ENCODE measurements at places on chromosomes 7 and 10.

GRCh38 chr7:132859199-132859598, 222.7 kb downstream of the CHCHD3 start:
- no peak for DNase-seq

DNA sequence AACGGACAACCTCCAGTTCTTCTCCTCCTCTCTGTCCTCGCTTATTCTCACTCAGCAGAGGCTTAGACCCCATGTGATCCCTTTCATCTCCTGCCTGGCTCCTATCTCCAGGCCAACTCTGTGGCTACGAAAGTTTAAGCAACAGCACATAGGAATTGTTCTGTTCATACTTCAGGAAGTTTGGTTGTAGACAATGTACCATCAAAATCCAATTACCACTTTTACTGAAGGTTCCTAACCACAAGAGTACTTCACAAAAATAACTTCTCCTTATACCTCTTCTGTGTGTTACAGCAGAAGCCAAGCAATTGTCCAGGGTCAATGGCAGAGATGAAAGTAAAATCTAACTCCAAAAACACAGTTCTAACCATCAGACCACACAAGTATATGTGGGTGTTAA, 80.0 kb downstream of the SLC25A13 start:
- DNase-seq = no peak

GRCh38 chr7:100484673-100485045, 932 bp downstream of the NYAP1 start:
- DNase-seq = no peak

- DNase-seq = no peak
Observed at GRCh38 chr10:117553815-117554172, 11.2 kb downstream of the EMX2 start.

DNA sequence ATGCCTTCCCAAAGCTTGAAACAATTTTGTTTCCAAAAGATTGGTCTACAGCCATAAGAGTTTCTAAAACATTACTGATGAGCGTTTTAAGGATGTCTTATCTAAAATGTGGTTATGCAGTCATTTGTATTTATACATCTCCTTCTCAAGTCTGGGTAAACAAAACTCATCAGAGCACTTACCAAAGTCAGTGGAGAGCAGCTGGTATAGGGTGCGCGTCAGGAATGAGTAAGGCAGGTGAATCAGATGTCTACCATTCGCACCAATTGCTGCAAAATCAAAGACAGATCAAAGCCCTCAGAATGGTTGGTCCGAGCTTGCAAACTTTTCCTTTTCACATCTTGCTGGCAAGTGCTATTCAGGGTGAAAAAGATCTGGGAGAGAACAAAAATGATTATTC, 65.6 kb upstream of the FAM171A1 start:
- DNase-seq = no peak

DNA sequence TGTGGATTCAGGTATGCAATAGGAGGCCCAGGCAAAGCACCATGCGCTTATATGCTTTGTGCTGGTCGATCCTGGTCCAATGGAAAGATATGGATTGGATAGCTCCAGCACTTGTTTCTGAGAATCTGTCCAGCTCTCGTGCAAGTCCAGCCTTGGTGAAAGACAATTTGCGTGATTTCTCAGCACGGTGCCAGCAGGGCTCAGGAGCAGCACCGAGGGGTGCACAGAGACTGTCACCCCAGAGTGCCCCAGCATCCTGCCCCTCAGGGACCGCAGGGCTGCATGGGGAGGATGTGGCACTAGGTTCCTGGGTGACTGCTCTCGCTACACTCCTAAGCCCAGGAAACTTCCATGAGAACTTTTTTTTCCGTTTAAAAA, 225.2 kb downstream of the WDR37 start:
- DNase-seq = no peak

DNA sequence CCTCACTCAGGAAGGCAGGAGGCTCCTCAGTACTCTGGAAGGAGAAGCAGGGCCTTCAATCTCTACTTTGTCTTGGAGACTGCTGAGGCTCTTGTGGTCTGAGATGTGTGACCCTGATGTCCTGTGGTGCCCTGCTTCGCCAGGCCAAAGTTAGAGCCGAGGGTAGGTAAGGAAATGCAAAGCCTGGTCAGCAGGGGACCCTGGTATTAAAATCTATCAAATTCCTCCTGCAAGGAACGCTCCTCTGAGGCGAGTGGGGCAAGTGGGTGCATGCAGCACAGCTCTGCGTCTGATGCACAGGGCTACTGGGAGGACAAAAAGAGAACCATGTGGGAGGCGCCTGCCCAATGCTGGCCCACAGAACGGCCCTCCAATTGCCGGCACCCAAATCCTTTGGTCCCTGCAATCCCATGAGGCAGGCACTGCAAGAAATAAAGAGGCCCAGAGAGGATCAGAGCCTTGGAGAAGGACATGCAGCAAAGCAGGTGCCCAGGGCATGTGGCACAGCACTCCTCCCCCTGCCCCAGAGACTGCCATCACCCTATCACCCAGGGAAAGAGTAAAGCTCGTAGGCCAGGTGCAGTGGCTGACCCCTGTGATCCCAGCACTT, 23.1 kb upstream of the ZMIZ1 start:
- no peak for DNase-seq

DNA sequence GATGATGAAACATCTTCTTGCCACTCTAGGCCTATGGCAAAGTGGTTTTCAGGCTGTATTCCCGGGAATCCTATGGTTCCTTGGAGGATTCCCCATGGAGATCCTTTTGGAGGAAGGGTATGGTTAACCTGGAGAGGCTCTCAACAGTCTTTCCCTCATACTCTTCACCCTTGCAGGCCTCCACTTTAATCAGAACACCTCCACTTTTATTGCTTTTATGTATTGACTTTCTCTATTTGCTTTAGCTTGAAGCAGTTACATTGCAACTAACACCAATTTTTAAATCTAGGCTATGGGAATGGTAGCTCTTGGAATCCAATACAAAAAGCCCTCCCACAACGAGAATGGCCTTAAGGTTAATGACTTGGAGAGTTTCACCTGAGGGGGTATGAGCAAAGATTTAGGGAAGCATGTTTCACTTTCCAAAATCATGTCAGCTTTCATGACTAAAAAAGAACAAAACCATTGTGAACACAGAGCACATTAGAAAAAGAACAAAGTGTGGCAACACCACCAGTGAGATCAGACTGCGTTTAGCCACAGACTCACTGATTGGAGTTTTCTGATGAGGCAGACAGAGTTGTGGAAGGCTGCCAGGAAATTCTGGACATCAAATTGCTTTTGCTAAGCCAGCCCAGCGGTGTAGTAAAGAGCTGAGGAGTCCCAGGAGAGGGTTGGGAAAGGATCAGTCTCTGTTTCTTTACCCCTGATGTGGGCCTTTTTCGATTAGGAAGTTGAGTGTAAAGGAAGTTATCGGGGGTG, 130.4 kb upstream of the BMPER start:
- DNase-seq = peak; percentile 21

DNA sequence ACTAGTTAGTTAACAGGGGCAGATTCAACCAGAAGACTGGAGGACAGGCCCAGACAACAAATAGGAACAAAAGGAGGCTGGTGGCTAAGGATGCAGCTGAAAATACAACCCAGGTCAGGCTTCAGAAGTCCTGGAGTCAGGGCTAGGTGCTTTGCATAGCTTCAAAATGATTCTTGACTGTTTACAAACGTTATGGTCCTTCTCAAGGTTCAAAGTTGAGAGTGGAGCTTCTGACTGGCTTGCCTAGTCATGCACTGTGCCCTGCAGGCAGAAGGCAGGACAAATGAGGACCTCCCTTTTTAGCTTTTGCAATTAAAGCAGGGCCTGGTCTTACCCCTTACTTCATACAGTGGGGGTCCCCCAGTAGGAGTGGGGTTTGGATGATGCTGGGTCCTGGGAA, 4.4 kb upstream of the CDH23 start:
- no peak for DNase-seq

DNA sequence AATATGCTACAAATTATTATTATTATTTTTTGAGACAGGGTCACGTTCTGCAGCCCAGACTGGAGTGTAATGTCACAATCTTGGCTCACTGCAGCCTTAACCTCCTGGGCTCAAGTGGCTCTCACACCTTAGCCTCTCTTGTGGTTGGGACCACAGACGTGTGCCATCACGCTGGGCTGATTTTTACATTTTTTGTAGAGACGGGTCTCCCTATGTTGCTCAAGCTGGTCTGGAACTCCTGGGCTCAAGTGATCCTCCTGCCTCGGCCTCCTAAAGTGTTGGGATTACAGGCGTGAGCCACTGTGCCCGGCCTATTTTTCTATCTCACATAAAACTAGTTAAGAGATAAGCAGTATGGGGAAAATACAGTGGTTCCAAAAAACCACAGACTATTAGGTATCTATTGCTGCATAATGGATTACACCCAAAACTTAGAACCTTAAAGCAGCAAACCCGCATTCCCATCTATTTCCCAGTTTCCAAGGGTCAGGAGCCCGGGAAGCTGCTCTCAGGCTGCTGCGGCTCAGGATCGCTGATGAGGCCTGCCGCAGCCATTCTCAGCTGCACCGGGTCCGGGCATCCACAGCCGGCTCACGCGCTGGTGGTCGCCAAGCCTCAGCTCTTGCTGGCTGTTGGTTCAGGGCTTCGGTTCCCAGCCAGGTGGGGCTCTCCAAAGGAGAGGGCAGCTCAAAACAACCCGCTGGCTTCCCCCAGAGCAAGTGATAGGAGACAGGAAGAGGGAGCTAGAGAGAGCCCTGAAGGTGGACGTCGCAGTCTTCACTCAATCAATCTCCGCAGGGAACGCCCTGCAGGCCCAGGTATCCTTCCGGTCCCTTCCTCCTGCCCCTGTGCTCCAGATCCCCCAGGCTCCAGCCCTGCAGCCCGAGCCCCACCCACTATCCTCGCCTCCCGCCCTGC, 128.2 kb downstream of the UBE2H start:
- no peak for DNase-seq

DNA sequence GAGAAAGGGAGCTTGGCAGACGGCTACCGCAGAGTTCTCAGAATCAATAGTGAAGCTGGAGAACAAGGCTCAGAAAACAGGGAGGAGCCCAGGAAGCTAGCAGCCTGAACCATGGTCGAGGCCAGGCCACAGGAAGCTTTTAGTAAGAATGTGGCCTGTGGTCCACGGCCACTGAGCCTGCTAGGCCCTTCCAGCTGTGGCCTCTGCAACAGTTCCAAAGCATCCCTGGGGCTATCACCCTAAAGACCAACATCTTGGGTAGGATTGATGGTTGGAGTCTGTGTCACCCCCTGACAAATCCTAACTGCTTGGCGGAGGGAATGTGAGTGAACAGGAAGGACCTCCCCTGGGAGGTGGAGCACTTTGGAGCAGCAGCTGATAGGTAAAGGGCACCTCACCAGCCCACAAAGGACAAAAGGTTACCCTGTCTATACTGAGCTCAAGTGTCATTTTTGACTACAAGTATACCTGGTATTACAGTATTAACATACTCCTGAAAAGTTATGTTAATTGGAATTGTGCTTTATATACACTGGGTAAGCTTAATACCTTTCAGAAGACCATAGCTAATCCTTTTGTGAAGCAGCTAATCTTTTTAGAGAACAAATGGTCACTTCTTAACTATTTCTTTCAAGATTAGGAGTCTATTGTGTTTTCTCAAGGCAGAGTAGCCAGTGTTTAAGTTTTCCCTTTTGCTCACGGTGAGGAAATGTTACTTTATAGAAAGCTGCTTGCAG, 18.7 kb downstream of the PTPRE start:
- DNase-seq = no peak

DNA sequence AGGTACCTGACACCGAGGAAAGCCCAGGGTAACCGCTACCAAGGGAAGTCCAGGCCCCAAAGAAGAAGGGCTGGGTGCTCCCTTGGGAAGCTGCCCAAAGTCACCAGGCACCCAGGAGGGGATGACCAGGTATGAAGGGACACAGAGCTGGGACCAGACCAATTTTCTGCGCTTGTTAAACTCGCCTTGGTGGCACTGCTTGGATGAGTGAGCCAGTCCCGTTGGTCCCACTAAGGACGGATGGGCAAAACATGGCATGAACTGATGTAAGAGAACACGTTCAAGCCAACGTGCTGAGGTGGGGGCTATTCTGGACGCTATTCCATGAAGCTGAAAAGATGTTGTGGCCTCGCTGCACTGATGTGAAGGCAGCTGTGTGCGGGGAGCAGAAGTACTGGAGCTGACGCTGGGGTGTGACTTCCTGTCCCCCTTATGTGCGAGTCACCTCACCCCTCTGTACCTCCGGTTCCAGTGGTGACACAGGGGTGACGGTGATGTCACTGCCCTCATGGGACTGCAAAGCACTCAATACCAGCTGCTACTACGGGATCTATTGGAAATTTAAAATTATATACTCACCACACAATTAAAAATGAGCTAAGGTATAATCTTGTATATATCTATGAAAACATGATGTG, 73.6 kb downstream of the COBL start:
- DNase-seq = no peak

GRCh38 chr7:116316838-116317628, 106.7 kb downstream of the TES start:
- DNase-seq = peak; percentile 98

- no peak for DNase-seq
Observed at GRCh38 chr7:55350281-55350680, 14.9 kb upstream of the LANCL2 start.

- DNase-seq = no peak
Observed at GRCh38 chr10:127283017-127283416, 86.6 kb upstream of the INSYN2A start.

- no peak for DNase-seq
Observed at GRCh38 chr10:128624656-128625530, 498.7 kb upstream of the MKI67 start.

- DNase-seq = peak; percentile 11
Observed at GRCh38 chr7:132298790-132299189, 277.5 kb downstream of the PLXNA4 start.
